Cardiac septum (tissue), 1 donor: ENCODE measurements at places on chromosomes 12 and 14.

- DNase-seq, result no peak
Observed at GRCh38 chr14:52110441-52111086, 41.7 kb upstream of the NID2 start.

- no peak for DNase-seq
Observed at GRCh38 chr12:124695861-124696260, 128.4 kb upstream of the NCOR2 start.

DNA sequence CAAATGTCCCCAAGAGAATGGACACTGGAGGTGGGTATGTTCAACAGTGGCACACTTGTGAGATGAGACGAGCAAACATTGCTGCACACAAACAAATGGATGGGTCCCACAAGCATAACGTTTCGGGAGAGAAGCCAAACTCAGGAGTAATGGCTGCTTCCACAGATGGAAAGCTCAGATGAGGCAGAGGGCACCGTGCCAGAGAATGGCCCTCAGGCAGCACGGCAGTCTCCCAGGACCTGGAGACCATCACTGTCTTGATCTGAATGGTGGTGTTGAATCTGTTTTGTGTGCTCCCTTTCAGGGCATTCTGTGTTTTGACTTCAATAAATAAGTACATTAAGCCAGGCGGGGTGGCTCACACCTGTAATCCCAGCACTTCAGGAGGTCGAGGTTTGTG, 8.5 kb upstream of the CDCA4 start:
- DNase-seq, result no peak

GRCh38 chr14:54396183-54396492, 669 bp upstream of the CDKN3 start:
- DNase-seq, result no peak

- DNase-seq, result no peak
Observed at GRCh38 chr12:89622115-89622514, 86.5 kb downstream of the ATP2B1 start.
